Forelimb muscle (tissue), 1 donor: ENCODE measurements at places on chromosomes 7 and 10. TPM values are rescaled to one million over a fixed set of nuclear protein-coding genes. Genes with fewer than 3 reads are reported as not detected.

NPC1L1 gene
- polyA plus RNA-seq = 0.04 TPM

ITPRID1 gene
- polyA plus RNA-seq = 0.52 TPM

ANKRD7 gene
- polyA plus RNA-seq = 0.33 TPM

WDFY4 gene
- polyA plus RNA-seq = 3.7 TPM

DNA sequence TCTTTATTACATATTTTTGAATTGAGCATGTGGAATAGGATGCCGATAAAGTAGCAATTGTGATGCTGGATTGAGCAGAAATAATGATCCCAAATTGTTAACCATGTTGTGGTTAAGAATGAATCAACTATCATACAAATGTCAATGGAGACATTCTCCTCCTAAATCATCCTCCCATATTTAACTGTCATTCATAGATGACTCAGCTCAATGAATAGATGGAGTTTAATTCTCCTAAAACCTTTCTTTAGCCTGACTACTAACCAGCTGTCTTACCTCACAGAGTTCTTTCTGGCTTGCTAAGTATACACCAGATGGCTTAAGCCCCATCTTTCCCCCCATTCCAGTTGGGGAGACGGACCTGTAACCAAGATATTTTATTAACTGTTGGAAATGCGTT, 23.4 kb upstream of the NPS start:
- no peak for DNase-seq

DNA sequence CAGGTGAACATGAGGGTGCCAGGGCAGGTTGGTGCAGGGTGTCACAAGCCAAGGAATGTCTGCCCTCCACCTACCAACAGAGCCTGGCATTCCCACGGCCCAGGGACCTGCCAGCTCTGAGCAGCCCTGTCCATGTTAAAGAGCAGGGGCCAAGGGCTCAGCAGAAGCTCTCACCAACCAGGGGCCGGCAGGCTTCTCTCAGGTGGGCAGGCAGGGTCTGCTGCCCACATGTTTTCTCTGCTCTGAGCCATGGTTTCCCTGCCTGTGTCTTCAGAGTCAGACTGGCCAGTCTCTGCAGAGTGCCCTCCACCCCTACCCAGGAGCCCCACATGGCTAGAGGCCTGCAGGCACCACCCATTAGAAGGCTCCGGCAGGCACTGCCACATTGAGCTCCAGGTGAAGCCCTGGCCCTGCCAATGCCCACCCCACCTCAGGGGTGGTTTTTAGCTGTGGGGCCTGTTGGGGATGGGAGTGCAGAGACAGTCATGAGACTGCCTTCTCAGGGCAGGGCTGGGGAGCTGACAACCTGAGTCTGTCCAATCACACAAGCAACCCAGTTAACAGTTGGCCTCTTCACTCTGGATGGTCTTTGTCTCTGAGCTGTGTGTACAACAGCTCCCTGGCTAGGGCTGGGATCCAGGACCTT, 135.9 kb downstream of the ARHGAP22 start:
- DNase-seq = no peak

GRCh38 chr7:140726281-140726680, 29.8 kb downstream of the NDUFB2 start:
- no peak for DNase-seq

DNA sequence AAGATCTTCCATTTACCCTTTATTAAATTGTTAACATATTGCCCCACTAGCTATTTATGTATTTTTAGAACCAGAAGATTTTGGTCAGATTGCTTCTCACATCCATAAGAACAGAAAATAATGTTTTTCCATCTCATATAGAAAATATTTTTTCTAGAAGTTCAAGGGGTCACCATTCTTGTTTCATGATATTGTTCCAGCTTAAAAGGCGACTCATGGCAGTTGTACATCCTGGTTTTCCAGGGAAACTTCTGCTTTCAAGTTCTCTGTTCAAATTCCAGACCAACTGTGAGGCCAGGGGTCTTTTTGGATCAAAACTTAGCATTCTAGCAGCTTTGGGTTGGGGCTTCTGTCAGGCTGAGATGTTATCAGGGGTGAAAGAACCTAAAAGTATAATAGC, 84.4 kb downstream of the LRRC4 start:
- no peak for DNase-seq

GRCh38 chr10:36462194-36462593, 663.2 kb upstream of the ANKRD30A start:
- no peak for DNase-seq

DNA sequence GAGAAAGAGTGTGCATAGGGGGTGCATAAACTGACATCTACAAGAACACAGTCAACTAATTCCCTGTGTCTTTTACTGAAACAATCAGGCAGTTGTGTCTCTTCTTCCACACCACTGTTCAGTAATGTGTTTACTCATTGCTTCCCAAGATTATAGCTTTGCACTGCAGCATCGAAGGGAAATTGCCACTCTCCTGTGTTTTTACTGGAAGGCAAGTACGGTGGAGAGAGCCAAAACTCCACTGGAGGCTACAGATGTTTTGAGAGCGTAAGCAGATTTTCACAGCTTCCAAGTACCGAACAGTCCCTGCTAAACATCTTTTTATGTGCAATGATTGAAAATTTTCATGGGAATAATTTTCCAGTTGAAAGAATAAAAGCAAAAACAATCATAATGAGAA, 510.5 kb upstream of the AKR1E2 start:
- DNase-seq = peak; percentile 87

DNA sequence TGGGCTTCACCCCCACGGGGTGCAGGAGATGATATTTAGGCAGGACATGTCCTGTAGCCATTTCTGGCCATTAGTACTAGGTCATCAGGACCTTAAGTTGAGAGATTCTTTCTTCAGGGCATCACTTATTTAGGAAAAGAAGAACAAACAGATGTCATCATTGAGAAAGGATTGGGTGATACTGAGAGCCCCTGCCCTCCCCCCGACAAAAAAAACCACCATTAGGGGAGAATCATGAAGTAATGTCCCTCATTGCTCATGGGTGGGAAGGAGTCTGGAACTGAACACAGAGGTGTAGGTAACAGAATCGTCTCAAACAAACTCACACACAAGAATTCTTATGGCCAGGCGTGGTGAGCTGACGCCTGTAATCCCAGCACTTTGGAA, 6.4 kb upstream of the ORAI2 start:
- no peak for DNase-seq

DNA sequence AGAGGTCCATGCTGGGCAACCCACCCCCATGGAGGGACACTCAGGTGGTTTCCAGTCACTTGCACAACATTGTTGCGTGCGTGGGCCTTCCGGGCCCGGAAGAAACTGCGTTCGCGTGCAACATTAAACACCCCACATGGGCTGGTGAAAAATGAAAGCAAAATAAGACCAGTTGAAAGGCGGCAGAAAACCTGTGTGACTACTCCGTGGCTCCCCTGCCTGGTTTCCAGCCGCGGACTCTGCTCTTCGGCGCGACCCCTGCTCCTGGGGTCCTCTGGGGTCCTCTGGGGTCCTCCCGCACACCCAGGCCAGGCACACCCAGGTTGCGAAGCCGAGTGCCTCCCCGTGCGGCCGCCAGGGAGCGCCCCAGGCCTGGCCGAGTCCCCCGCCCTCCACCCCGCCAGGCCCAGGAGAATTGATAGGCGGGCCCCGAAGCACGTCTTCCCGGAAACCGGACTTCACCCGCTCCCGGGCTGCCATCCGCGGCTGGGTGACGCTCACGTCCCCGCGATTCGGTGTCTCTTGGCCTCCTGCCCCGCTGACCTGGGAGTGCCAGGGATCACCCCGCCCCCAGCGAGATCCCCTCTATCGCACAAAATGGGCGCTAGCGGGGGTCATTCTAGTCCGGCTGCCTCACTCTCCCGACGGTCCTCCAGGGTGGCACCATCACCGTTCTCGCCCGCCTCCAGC, 1.9 kb upstream of the SH2D4B start:
- no peak for DNase-seq
